HFF-Myc (cell line): ENCODE measurements at places on chromosomes 4 and X.

GRCh38 chrX:41491267-41492004 lies 44.3 kb downstream of the NYX start:
- DNase-seq, result peak; percentile 41

GRCh38 chr4:181137351-181137750 lies 1105.9 kb upstream of the TENM3 start:
- no peak for DNase-seq

DNA sequence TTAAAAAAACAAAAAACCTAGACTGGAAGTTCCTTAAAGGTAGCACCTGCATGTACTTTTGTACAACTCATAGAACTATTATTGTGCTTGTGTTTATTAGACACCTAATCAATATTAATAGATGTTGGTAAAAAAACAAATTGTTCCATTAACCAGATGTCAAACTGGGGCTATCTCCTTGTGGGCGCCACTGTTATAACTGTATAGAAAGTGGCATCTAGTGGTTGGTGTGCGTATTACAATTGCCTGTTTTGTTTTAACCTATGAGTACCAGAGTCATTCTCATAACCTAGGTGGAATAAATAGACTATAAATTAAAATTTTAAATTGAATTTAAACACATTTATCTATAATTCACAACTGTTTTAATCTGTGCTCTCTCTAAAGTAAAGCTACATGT lies 97.4 kb downstream of the COL4A5 start:
- DNase-seq, result no peak

DNA sequence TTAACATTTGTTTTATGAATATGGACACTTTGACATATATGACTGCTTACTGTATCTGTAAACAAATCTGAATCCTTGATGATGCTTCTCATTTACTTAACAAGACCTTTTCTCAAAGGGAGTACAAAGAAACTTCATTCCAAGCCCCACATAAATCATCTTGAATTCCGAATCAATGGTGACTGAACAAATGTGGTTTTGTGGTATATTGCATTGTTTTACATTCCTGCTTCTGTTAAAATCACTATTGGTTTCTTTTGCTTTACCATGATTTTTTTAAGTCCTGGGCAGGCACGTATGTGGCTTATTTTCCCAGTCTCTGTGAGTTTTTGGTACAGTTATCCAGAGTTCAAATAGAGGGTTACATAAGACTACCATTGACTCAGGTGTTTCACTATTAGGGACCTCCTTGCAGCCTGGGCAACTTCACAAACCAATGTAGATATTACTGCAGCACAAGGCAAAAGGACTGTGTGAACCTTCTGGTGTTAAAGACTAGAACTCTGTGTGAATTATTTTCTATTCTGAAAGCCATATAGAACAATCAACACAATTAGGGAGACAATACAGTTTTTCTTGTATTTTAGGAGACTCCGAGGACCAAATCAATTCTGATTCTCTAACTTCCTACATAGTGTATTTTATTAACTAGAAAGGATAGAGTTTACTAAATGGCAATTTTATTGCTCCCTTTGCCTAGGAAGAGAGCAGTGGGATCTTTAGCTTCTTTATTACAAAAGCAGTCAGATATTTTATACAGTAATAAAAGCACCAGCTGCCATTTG lies 196.4 kb downstream of the GALNTL6 start:
- no peak for DNase-seq

GRCh38 chrX:38652934-38653442 lies 91.6 kb downstream of the TSPAN7 start:
- DNase-seq, result no peak
